ENCODE measurements at places on chromosomes 5 and 9.

DNA sequence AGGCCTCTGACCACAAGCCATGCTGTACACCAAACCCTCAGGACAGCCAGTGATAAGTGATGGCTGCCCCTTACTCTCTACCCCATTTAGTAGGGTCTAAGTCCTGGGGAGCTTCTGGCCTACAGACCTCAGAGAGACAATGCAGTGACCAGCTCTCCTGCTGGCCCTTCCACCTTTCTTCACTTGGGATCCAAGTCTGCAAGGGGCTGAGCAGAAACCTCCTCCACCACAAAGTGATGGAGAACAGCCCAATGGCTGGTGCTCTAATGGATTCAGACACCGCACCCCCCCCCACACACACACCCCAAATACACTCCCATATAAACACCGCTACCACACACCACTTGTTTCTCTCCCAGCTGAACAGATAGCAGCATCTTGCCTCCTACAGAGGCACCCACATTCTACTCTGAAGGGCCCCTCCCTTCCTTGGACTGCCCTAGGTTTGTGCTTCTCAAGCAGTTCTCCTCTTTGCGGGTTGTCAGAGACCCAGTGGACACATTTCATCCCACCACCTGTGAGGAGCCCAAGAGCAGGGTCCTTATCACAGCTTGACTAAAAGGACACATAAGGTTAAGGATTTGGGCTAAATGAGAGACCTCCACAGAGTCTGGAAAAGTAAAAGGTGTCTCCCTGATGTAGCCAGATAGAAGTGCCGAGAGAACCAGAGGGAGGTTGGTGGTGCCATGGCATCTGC, 1.3 kb upstream of the PDLIM4 start:
- DNase-seq = no peak

DNA sequence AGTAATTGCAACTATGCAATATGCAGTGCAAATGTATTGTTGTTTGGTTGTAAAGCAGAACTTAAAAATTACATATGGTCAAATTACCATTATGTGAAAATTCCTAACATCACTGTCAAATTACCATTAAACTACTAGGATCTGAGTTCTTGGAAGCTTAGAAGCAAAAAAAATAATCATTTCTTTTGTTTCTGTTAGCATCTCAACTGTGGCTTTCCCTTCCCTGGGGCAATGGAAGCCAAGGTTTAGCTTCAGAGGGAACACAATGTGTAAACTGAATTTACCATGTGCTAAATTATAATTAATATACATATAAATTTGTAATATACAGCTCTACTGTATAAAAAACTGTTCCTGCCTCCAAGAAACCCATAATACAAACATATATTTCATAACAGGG, 159.4 kb downstream of the GNAQ start:
- no peak for DNase-seq

GRCh38 chr5:3214838-3215374, 380.7 kb upstream of the IRX1 start:
- no peak for DNase-seq

GRCh38 chr5:143968071-143968878, 156.3 kb downstream of the HMHB1 start:
- peak; percentile 78 for DNase-seq

- DNase-seq = peak; percentile 63
Observed at GRCh38 chr5:52799358-52799982, 11.8 kb downstream of the ITGA1 start.

- peak; percentile 68 for DNase-seq
Observed at GRCh38 chr9:34546834-34547827, 24.3 kb upstream of the ENHO start.

- DNase-seq = no peak
Observed at GRCh38 chr5:114120166-114120565, 241.7 kb upstream of the KCNN2 start.

- peak; percentile 45 for DNase-seq
Observed at GRCh38 chr5:54722846-54723433, 205.4 kb downstream of the SNX18 start.

DNA sequence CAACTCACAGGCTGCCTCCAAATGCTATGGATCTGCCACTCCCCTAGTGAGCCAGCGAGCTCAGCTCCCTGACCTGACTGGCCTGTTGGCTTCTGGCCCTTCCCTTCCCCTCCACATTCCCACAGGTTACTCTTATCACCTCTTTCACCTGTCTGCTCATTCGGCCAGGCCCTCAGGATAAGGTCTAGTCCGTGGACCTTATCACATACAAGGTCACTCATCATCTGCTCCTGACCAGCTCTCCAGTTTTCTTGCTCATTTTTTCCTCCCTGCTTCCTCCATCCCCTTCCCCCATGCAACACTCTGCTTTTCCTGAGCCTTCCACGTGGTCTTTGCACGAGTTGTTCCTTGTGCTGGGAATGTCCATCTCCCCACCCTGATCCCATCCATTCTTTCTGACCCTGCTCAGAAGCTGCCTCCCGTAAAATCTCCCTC, 25.9 kb upstream of the NDST1 start:
- DNase-seq = no peak

DNA sequence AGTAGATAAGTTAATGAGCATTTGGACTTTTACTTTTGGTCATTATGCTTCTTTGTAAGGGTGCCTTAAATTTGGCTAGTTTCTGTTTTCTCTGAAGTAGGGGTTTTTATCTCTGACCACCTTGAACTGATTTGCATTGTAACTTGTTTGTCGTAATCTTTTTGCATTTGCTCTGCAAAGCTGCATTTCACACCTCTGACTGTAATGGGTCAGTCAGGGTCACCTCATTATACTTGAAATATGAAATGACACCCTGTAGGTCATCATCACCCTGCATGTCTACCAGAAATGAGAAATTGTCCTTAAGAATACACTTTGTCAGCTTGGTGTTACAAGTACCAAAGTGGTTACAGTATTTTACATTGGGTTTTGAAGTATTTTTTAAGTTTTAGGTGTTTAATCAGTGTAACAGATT, 74.0 kb downstream of the KCNN2 start:
- no peak for DNase-seq

- no peak for DNase-seq
Observed at GRCh38 chr5:146766013-146766412, 112.5 kb downstream of the PPP2R2B start.

GRCh38 chr9:133607976-133608375, 1.2 kb downstream of the FAM163B start:
- DNase-seq = no peak

DNA sequence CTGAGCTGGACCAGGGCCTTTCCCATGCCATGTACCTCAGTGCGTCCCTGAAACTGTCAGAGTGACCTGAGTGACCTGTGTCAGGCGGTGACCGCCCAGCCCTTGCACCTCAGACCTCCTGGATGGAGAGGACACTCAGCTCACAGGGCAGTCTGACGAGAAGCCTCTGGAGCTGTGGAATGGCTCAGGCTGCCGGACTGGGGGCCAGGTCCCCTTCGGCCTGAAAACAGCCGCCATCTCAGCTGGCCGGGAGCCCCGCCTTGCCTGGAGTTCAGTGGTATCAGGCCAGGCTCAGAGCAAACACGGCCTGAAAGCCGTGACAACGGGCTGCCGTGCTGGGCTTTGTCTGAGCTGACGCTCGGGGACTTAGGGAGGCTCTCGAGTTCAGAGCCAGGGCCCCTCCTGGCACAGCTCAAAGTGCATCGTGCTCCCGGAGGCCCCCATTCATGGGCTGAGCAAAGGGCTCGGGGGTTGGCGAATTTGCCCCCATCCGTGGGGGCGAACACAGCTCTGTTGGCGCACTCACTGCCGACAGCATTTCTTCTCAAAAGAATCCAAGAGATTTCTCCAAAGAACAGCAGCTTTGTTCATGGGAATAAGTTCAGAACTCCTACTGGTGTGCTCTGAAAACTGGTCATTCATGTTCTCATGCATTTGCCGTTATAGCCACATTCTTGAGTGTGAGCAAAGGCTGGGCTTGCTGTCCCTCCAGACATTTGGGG, 8.4 kb upstream of the SLC9A3 start:
- DNase-seq = no peak

GRCh38 chr9:38244971-38245370, 147.5 kb upstream of the ALDH1B1 start:
- no peak for DNase-seq

GRCh38 chr5:151068433-151069197, 12.2 kb downstream of the TNIP1 start:
- DNase-seq = no peak

DNA sequence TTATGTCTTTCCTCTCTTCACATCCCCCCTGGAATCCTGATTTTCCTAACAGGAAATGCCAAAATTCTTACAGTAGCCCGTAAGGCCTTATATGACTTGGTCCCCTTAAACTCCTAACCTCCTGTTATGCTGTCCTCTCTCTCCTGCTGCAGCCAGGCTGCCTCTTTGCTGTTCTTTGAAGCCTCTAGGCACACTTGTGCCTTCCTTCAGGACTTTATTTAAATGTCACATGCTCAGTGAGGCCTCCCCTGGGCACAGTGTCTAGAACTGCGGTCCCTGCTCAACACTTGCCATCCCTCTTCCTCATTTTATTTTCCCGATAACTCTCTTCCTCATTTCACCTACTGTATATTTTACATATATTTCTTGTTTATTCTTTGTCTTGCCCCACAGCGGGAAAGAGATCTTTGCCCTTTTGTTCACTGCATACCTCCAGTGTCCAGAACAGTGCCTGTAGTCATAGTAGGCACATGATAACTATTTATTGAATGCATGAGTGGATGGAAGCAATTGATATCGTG, 5.5 kb upstream of the SHB start:
- peak; percentile 33 for DNase-seq

GRCh38 chr5:136141561-136141960, 8.9 kb downstream of the SMAD5 start:
- no peak for DNase-seq

DNA sequence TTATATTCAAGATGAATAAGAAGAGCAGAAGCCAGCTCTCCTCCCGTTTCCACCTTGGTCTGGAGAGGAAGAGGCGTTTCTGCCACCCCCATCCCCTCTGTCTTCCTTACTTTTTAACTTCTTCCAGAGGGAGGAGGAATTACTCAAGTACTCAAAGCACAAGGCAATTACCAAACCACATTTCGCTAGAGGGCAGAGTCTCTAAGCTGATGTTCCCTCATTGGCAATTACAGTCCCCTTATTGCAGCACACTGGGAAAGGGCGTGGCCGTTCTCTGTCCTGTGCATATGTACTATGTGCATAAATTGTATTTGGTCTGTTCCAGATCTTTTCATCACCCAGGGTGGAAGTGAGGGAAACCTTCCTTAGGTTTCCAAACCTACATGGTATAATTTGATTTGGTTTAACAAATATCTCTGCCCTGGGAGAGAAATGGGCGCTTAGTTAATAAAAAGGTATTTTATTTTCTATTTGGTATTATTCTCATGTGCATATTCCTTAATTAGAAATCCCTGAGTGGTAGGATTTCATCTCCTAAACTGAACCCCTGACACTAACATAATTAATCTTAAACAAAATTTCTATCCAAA, 29.8 kb upstream of the ALDOB start:
- DNase-seq = peak; percentile 64

- peak; percentile 2 for DNase-seq
Observed at GRCh38 chr5:118611332-118611945, 376.9 kb downstream of the DTWD2 start.

GRCh38 chr9:96122751-96123150, 179.2 kb downstream of the HSD17B3 start:
- peak; percentile 17 for DNase-seq

DNA sequence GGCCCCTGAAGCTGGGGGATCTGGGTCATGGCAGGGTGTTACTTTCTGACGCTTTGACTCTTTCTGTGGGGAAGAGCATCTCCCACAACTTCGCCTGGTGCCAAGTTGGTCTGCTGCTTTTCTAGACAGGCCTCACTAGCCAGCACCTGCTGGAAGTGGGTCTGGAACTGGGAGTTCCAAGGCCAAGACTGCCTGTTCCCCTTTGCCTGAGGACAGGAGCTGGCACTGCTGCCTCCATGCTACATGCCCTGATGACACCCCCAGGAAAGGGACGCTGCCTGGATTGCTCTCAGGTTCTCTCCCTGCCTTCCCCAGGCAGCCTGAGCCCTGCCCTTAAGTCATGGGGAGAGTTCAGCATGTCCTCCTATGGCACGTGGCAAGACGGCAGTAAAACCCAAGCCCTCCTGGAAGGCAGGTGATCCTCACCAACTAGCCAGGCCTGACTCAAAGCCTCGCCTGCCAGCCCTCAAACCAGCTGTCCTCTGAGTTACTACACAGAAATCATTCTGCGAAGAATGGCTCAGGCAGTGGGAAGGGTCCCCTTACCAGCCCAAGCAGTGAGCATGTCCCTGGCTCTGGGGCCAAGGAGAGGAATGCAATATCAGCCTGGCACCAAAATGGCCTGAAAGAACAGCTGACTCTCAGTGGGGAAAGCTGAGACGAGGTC, 35.8 kb downstream of the SEC61B start:
- DNase-seq = no peak

DNA sequence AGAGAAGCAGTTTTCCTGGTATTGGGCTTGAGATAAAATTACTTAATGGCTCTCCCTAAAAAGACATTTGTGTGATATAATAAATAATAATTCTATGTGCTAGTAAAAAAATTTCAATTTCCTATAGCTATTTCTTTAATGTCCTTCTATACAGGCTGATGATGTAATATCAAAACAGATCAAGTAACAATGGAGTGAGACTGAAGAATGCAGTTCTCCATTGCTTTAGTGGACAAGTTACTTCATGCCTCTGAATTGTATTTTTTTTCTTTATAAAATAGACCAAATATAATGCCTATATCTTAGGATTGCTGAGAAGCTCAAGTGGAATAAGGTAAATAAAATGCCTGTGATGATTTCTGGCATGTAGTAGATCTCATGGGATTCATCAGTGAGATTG, 35.6 kb upstream of the NEURL1B start:
- no peak for DNase-seq

DNA sequence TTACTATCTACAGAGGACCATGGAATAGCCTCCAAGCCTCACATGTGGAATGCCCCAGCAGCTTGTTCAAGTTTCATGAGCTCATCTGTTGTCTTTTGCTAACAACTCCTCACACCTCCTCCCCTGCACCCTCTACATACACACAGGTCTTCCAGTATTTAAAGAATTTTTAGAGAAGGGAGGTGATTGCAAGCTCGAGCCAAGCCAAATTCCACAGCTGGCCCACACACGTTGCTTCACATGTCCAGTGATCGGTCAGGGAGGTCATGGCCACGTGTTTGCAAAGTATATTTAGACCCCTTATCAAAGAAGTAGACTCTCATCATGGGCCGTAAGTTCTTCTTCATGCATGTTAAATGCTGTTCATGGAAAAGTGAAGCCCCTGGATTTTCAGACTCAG, 281.7 kb downstream of the OSTF1 start:
- no peak for DNase-seq

- DNase-seq = peak; percentile 92
Observed at GRCh38 chr5:139651853-139652787, 4.0 kb downstream of the CXXC5 start.

Data from HFFc6 (cell line).